GM12892 (cell line): ENCODE measurements at places on chromosomes 1 and 21.
A peak's percentile ranks its signal among the peaks of the same experiment; 100 is the strongest.

- DNase-seq, result no peak
Observed at GRCh38 chr1:165610866-165611265, 20.2 kb upstream of the MGST3 start.

GRCh38 chr1:48676822-48677221 lies 99.9 kb downstream of the BEND5 start:
- DNase-seq, result no peak

DNA sequence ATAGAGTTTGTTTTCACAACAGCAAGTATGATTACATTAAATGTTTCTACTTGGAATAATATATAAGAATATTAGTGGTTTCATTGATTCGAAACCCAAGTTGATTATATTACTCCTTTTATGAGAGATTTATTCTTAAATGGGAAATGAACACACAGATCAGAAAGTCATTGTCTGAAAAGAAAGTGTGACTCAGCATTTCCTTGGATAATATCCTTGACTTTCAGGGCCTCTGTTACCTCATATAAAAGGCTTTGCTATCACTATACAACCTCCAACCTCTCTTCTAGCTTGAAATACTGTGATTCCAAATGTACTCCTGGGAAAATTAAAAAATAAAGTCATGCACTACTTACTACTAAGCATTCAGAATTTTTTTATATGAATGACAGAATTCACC lies 295.3 kb upstream of the LYPLAL1 start:
- no peak for DNase-seq

DNA sequence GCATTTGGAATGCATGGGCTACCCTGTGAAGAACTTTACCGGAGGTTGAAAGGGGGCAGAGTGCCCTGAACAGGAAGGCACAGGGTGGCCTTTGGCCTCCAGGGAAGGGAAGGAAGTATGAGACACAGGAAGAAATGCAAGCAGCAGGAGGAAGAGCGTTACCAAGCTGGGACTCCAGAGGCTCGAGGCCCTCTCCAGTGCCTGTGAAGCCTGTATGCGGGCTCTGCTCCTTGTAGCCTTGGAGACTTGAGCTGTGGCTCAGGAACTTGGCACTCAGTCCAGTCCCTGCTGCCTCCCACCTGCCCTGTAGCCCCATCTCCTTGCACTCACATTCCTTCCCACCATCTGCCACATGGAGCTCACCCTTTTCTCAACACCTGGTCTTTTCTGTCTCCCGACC lies 33.5 kb upstream of the RNF19B start:
- no peak for DNase-seq

GRCh38 chr1:63866084-63866483 lies 92.3 kb downstream of the ROR1 start:
- DNase-seq, result no peak

GRCh38 chr1:170494369-170494768 lies 37.6 kb upstream of the GORAB start:
- no peak for DNase-seq

- no peak for DNase-seq
Observed at GRCh38 chr1:58155418-58156123, 391.0 kb downstream of the OMA1 start.

DNA sequence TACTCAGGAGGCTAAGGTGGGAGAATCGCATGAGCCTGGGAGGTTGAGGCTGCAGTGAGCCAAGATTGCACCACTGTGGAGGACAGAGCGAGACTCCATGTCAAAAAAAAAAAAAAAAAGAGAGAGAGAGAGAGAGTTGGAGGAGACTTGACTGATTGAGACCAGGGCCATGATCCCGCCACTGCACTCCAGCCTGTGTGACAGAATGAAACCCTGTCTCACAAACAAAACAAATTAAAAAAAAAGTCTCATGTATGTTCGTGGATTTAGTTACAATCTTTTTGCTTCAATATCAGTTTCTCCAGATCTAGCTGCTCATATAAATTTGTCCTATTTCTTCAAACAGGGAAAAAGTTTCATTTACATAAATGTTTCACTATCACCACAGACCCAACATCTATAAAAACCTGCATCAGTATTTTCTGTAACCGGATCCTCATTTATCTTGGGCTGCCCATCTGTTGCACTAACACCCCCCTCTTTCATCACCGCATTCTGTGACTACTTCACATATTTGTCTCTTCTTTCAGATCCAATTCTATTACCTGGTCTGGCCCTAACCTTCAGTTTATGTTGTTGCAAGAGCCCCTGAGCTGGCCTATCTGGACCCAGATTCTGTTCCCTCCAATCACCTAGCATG lies 127.0 kb downstream of the GREM2 start:
- no peak for DNase-seq

DNA sequence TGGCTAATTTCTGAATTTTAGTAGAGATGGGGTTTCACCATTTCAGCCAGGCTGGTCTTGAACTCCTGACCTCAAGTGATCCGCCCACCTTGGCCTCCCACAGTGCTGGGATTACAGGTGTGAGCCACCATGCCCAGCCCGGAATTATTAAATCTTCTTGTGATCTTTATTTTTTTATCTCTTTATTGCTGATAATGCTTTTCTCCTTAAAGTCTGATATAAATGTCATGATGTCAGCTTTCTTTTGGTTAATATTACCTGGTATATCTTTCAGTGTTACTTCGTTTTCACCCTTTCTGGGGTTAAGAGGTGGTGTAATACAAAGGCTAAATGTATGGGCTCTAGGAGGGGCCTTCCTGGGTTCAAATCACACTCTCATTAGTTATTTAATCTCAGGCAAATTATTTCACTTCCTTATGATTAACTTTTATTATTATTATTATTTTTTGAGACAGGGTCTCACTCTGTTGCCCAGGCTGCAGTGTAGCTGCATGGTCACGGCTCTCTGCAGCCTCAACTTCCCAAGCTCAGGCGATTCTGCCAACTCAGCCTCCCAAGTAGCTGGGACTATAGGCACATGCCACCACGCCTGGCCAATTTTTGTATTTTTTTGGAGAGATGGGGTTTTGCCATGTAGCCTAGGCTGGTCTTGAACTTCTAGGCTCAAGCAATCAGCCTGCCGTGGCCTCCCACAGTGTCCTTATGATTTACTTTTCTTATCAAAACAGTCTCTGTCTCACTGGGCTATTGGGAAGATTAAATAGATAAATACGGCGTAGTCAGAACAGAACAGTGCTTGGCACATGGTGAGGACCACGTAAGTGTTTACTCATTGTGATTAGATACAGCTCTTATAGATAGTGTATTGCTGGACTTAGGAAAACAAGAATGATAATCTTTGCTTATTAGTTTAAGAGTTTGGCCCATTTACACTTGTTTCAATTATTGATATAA lies 216.5 kb downstream of the URB2 start:
- DNase-seq, result no peak

DNA sequence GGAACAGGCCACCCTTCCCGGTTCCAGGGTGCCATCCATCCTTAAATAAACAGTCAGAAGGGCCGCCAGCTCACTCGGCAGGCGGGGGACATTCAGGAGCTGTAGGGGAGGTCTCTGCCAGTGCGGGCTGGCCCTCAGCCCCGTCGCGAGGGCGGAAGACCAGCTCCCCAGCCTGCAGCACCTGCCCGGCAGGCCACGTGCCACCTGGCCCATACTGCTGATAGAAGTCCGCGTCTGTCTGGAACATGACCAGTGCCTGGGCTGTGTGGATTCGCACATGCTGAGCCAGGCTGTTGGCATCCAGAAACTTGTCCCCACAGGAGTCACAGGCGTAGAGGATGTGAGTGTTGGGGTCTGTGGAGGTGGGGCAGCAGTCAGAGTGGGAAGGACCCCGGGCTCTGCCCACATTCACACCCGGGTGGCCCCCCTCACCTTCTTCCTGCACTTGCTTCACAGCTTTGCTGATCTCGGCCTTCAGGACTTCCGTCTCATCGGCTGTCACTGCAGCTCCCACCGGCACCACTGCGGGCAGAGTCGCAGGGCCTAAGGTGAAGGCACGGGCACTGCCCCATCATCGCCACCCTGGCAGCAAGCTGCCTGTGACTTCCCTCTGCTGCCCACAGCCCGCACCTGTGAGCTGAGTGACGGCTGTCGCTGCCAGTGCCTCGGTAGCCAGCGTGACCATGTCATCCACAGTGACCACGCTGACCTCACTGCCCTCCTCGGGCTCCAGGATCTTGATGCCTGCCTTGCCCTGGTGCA lies 33.8 kb downstream of the ZBTB17 start:
- DNase-seq, result no peak

GRCh38 chr1:70487459-70487815 lies 76.4 kb downstream of the CTH start:
- no peak for DNase-seq

- no peak for DNase-seq
Observed at GRCh38 chr1:204623894-204624361, 61.6 kb downstream of the LRRN2 start.

- DNase-seq, result no peak
Observed at GRCh38 chr21:38492007-38492406, 6.3 kb downstream of the ERG start.

DNA sequence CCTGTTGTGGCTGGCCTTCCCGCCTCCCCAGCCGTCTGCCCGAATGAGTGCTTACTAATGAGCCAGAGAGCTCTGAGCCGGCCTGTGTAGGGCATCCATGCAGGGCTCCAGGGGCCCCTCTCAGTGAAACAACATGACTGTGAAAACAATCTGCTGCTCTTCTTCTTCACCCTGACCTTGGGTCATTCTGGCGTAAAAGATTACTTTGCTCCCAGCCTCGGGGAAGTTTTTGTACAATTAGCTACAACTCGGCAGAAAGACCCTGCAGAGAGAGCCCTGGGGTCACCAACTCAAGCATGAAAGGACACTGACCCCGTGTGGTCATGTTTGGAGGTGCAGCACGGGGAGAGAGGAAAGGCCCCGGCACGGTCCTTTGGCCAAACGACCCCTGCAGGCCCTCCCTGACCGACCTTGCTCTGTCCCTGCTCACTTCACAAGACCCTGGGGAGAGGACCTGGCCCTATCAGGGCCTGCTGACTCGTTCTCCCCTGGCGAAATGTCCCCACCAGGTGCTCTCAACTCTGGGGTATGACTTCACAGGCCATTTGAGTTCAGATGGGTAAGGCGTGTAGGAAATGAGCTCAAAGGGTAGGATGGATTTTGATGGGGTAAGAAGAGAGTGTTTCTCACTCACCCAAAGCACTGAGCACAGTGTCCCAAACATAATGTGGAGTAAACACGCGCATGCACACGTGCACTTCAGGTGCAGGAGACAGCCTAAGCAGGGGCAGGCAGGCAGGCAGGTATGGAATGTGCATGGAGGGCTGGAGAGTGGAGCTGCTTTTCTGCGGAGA lies 22.9 kb upstream of the FAM20B start:
- DNase-seq, result peak; percentile 35

DNA sequence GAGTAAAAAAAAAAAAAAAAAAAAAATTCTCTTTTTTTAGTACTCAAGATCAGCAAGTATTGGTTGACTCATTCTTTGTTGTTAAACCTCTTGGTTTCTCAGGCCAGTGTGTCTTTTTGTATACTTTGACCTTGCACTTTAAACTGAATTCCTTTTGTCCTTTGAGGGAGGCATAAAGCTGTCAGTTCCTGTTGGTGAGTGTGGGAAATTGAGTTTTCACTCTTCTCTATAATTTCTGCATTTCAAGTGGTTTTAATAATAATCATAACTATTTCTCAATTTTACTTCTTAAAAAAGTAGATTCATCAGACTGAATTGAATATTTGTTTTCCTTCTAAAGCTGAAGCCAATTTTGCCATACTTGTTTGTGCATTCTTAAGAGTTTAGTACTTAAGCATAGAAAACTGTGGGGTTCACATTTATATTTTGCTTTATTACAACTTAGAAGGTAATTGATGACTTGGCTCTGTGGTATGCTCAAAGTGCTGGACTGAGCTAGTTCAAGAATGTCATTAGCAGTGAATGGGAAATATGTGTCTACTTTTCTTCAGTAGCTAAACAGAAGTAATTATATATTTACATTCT lies 43.4 kb downstream of the ITSN1 start:
- no peak for DNase-seq
